ENCODE measurements at places on chromosomes 5 and 9.

DNA sequence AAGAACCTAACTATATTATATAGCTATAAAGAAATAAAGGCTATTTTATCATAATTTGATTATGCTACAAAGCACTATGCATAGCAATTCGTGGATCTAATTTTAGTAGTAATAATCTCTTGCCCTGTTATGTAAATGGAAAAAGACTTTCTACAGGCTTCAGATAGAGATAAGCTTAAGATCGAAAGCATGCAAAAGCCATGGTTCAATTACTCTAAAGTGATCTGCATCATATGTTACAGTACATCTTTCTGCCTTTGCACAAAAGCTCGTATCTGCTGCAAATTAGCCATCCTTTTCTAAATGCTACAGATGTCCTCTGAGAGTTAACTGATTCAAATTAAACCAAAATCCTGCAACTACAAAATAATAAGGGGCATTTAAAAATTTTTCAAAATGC lies 234.8 kb upstream of the TMEM161B start:
- no peaks in the 10 kb centered on the region for H3K27me3 ChIP-seq
- H3K4me3 ChIP-seq, result no peak overlapping the region
- no peak overlapping the region for H3K27ac ChIP-seq
- DNase-seq, result no peak

DNA sequence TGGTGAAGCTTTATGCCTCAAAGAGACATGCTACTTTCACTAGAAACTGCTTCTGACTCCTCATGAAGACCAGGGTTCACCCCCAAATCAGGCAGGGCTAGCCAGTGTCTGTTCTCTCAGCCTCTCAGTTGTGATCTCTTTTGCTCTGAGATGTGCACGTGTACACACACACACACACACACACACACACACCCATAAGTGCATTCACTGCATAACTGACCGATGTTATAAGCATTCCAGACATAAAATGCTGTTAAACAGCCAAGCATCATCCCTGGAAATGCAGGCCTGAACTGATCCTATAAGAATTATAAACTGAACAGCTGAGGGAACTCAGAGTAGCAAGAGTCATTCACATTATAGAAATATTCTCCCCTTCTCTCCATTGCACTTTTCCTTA lies 85.0 kb downstream of the FSTL4 start:
- H3K27ac ChIP-seq, result no peak overlapping the region
- H3K4me1 ChIP-seq, result no peaks in the 10 kb centered on the region
- no peaks in the 10 kb centered on the region for H3K27me3 ChIP-seq
- no peaks in the 10 kb centered on the region for H3K36me3 ChIP-seq
- DNase-seq, result no peak

GRCh38 chr9:120531683-120532300 lies 48.2 kb downstream of the CDK5RAP2 start:
- H3K36me3 ChIP-seq, result peaks cover 7% of the 10 kb centered on the region
- no peaks in the 10 kb centered on the region for H3K27me3 ChIP-seq
- no peak overlapping the region for H3K4me3 ChIP-seq
- no peaks in the 10 kb centered on the region for H3K4me1 ChIP-seq
- H3K27ac ChIP-seq, result no peak overlapping the region

GRCh38 chr5:147854331-147854730 lies 22.9 kb upstream of the SPINK1 start:
- H3K27ac ChIP-seq, result no peak overlapping the region
- DNase-seq, result no peak
- H3K36me3 ChIP-seq, result no peaks in the 10 kb centered on the region

DNA sequence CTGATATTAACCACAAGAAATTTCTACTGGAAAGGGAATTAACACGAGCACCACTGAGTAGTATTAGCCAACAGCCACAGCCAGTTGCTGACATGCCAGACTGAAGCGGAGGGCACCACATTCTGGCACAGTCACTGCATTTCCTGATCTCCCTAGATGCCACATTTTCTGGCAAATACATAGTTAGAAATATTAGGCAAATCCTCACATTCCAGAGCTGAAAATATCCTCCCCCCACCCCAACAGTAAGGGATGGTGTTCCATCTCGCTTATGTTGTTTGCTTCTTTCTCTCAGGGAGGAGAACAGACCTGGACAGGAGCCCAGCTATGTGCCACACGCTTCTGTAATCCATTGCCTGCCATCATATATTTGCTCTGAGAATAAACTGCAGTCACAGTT lies 32.8 kb upstream of the MCTP1 start:
- no peaks in the 10 kb centered on the region for H3K36me3 ChIP-seq
- DNase-seq, result no peak
- H3K27ac ChIP-seq, result no peak overlapping the region
- no peaks in the 10 kb centered on the region for H3K27me3 ChIP-seq

DNA sequence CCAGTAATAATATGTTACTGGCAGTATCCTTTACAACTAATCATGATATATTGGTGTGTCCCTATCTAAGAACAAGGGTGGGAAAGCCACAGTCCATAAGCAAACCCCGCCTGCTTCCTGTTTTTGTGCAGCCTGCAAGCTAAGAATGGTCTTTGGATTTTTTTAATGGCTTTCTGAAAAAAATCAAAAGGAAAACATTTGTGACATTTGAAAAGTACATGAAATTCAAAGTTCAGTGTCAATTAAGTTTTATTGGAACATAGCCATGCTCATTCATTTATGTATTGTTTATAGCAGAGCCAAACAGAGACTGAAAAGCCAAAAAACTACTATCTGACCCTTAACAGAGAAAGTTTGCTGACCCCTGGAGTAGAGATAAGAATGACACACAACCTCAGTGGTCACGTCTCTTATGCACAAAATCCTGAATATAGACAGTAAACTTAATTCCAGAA lies 12.8 kb upstream of the TMEM245 start:
- no peaks in the 10 kb centered on the region for H3K4me1 ChIP-seq
- no peak for DNase-seq
- no peaks in the 10 kb centered on the region for H3K36me3 ChIP-seq
- H3K4me3 ChIP-seq, result no peak overlapping the region
- no peak overlapping the region for H3K27ac ChIP-seq
- H3K27me3 ChIP-seq, result no peaks in the 10 kb centered on the region

GRCh38 chr5:102223542-102224477 lies 72.3 kb downstream of the SLCO4C1 start:
- H3K4me3 ChIP-seq, result no peak overlapping the region
- H3K36me3 ChIP-seq, result no peaks in the 10 kb centered on the region
- no peak overlapping the region for H3K27ac ChIP-seq
- DNase-seq, result no peak
- H3K4me1 ChIP-seq, result no peaks in the 10 kb centered on the region

GRCh38 chr9:135215571-135216161 lies 128.2 kb downstream of the OLFM1 start:
- H3K27ac ChIP-seq, result no peak overlapping the region
- H3K36me3 ChIP-seq, result no peaks in the 10 kb centered on the region
- H3K4me3 ChIP-seq, result no peak overlapping the region
- H3K4me1 ChIP-seq, result no peaks in the 10 kb centered on the region

DNA sequence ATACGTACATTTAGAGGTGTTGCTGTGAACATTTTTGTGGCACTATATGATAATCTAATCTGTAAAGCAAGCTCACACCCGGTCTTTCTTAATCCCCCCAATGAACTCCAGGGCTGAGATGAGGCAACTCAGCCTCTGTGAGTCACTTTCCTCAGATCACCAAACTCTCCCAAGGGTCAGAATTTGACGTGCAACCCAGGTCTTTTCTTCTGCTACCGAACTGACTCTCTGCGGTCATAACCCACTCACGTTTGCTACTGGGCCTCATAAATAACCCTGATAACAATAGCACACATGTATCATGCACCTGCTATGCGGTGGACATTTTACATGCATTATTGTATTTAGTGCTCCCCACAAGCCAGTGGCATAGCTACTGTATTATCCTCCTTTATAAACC lies 153.1 kb downstream of the DROSHA start:
- H3K4me3 ChIP-seq, result no peak overlapping the region
- H3K4me1 ChIP-seq, result no peaks in the 10 kb centered on the region
- no peak overlapping the region for H3K27ac ChIP-seq

DNA sequence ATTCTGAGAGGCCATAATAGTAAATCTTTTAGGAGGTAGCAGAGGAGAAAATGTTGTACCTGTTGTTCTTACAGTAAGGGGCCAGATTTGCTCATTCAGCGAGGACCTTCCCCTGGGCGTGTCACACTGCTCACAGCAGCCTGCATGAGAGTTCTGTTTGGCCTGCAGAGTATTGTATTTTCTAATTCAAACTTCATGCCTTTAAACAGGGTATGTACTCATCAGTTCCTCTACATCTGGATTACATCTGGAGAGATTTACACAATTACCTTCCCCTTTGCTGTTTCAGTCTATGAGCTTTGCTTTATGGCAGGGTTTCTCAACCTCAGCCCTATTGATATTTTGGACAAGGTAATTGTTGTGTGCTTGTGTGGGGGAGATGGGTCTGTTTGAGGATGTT lies 170.9 kb upstream of the STK32A start:
- no peak overlapping the region for H3K4me3 ChIP-seq
- DNase-seq, result no peak
- H3K4me1 ChIP-seq, result no peaks in the 10 kb centered on the region
- H3K27ac ChIP-seq, result no peak overlapping the region

DNA sequence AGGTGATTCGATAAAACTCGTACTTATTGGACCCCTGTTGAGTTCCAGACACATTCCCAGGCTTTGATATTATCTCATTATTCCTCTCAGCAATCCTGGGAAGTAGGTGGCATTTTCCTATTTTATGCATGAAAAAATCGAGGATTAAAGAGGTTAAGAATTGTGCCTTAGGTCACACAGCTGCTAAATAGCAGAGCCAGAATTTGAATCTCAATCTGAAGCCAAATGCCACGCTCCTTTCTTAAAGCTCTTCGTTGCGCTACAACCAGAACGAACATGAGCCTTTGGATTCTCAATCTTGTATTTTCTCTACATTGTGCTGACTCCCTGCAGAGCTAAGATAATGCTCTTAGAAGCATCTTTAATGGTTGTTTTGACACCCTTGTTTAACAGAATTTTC lies 527.8 kb upstream of the TLE4 start:
- no peak overlapping the region for H3K27ac ChIP-seq
- no peak overlapping the region for H3K4me3 ChIP-seq
- H3K4me1 ChIP-seq, result no peaks in the 10 kb centered on the region

DNA sequence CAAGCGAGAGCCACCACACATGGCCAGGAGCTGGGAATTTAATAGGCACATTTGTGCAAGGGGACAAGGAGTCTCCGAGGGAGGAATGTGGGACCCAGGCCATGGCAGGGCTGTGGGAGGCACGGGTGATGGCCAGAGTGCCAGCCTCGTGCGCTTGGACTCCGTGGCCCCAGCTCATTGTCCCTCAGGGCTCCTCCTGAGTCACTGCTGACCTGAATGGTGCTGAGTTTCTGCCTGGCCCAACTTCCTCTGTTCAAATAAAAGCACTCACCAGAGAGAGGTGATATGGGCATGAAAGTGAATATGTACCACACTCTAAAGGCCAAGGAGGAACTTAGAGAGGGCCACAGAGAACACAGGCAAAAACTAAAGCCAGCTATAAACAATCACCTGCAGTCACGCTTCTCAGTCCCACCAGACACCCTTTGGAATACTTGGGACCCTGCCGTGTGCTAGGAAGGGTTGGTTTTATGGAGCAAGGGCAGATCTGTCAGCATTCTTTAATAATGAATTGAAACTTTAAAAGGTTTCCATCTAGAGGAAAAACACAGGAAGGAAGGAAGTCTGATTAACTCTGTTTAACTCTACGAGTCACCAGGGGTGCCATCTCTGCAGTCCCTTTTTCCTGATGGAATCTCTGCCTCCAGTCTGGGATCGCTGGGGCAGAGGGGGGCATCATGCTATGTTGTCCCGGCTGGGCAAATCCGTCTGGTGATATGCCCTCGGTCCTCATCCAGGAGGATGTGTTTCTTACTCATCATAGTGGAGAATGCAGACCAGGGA lies 25.1 kb upstream of the UBE2QL1 start:
- H3K36me3 ChIP-seq, result no peaks in the 10 kb centered on the region
- H3K27me3 ChIP-seq, result no peaks in the 10 kb centered on the region
- DNase-seq, result no peak
- H3K4me3 ChIP-seq, result no peak overlapping the region
- no peaks in the 10 kb centered on the region for H3K4me1 ChIP-seq

- H3K27me3 ChIP-seq, result no peaks in the 10 kb centered on the region
- no peak overlapping the region for H3K27ac ChIP-seq
- no peak for DNase-seq
- H3K4me3 ChIP-seq, result no peak overlapping the region
These were observed 59.1 kb downstream of the PJA2 start for GRCh38 chr5:109350537-109351270.

DNA sequence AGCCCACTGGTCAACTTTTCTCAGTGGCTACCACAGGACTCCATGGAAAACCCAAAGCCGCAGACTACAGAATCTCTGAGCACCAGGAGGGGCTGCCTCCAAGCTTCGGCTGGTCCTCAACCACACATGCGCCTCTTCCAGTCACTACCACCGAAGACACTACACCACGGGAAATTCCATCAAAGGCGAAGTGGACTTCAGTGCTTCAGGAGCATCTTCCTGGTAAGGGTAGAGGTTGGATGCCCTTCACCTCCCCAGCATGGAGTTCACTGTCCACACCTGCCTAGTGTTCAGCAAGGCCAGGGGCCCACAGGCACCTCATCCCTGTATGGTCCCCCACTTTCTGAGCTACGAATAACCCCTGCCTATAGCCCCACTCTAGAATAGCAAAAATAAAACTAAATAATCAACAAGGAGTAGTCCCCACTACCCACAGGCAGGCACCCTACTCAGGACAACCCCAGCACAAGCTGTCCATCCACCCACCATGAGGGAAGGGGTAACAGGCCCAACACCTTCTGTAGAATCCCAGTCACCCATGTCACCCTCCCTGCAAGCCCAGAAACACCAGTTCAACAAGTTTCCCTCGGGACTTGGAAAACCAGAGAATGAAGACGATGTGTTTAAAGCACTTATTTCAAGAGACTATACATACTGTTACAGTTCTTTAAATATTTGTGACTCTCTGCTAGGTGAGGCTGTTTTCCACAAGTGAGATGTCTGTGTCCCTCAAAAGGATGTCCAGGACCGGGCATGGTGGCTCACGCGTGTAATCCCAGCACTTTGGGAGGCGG lies 2.6 kb downstream of the VDAC1 start:
- H3K27me3 ChIP-seq, result no peaks in the 10 kb centered on the region
- DNase-seq, result no peak
- no peaks in the 10 kb centered on the region for H3K36me3 ChIP-seq
- H3K27ac ChIP-seq, result no peak overlapping the region
- H3K4me1 ChIP-seq, result peaks cover 5% of the 10 kb centered on the region

GRCh38 chr5:90644132-90644531 lies 85.5 kb downstream of the ADGRV1 start:
- DNase-seq, result no peak
- H3K4me1 ChIP-seq, result no peaks in the 10 kb centered on the region
- H3K27me3 ChIP-seq, result no peaks in the 10 kb centered on the region
- no peaks in the 10 kb centered on the region for H3K36me3 ChIP-seq
- H3K27ac ChIP-seq, result no peak overlapping the region

GRCh38 chr5:58404734-58405133 lies 55.2 kb downstream of the PLK2 start:
- no peak overlapping the region for H3K27ac ChIP-seq
- no peak for DNase-seq
- H3K27me3 ChIP-seq, result no peaks in the 10 kb centered on the region

- H3K4me3 ChIP-seq, result no peak overlapping the region
- no peaks in the 10 kb centered on the region for H3K27me3 ChIP-seq
- H3K36me3 ChIP-seq, result no peaks in the 10 kb centered on the region
- H3K27ac ChIP-seq, result no peak overlapping the region
- no peaks in the 10 kb centered on the region for H3K4me1 ChIP-seq
- DNase-seq, result no peak
These were observed 113.2 kb upstream of the ELL2 start for GRCh38 chr5:96074870-96075269.

Data from aorta (tissue), 5 donors.